ENCODE measurements at places on chromosomes 5 and 9. TPM values are rescaled to one million over a fixed set of nuclear protein-coding genes. Genes with fewer than 3 reads are reported as not detected.

DNA sequence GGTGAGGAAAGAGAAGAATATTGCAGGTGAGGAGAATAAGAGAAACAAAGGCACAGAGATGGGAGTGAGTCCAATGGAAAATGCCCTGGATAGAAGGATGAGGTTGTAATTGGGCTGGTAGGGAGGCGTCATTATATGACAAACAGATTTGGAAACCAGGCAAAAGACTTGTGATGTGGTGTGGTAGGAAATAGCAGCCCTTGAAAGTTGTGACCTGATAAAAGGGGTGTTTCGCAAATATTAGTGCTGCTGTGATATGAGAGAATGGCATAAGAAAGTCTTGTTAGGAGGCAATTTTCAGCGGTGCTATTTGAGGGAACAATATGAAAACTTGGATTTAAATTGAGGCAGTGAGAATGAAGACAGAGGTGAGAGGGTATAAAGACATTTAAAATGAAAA, 217.5 kb upstream of the ACTBL2 start:
- no peak overlapping the region for H3K4me3 ChIP-seq
- no peak for DNase-seq
- no peaks in the 10 kb centered on the region for H3K27me3 ChIP-seq
- H3K27ac ChIP-seq: no peak overlapping the region
- H3K36me3 ChIP-seq: no peaks in the 10 kb centered on the region

DNA sequence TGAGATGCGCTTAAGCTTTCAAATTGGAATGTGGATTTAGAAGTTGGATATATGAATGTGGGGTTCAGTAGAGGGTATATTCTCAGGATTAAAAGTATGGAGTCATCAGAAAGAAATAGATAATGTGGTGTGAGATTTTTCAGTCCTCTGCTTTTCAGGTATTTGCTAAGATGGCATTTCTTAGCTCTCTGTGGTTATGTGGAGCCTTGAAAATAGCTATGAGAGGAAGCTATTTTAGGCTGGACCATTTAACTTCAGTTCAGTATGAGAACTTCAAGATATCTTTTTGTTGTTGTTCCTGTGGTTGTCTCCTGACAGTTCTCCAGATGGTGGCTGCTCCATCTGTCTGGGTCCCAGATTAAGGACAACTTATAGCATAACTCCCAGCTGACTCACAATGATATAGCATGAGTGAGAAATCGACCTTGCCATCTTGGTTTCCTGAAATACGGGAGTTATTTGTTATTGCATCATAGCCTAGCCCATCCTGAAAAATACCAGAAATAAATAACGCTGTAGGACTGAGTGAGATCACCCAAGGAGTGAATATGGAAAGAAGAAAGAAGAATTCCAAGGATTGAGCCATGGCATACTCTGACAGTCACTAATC, 461.5 kb downstream of the ANXA1 start:
- no peaks in the 10 kb centered on the region for H3K4me1 ChIP-seq
- no peak overlapping the region for H3K4me3 ChIP-seq
- no peak overlapping the region for H3K27ac ChIP-seq
- DNase-seq: no peak
- H3K36me3 ChIP-seq: no peaks in the 10 kb centered on the region

- H3K4me3 ChIP-seq: no peak overlapping the region
- H3K36me3 ChIP-seq: no peaks in the 10 kb centered on the region
- H3K27me3 ChIP-seq: no peaks in the 10 kb centered on the region
- DNase-seq: no peak
These were observed 399.0 kb downstream of the LRRC70 start for GRCh38 chr5:62977661-62978060.

DNA sequence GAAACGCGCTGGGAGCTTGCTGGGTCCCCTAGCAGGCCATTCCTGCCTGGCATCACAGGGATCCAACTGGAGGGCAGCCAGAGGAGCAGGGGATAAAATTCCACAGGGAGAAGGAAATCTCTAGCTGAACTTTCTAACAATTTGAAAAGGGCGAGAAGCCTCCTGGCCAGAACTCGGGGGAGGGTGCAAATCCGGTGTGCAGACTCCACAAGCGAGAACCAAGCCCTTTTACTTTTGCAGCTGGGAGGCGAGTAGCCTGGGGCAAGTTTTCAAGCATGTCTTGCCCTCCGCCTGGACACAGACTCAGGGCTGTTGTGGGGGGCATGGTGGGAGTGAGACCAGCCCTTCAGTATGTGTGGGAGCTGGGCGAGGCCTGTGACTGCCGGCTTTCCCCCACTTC, 14.3 kb upstream of the POU5F2 start:
- no peaks in the 10 kb centered on the region for H3K4me1 ChIP-seq
- no peaks in the 10 kb centered on the region for H3K36me3 ChIP-seq
- no peaks in the 10 kb centered on the region for H3K27me3 ChIP-seq
- H3K4me3 ChIP-seq: no peak overlapping the region
- DNase-seq: no peak
- H3K27ac ChIP-seq: no peak overlapping the region

DNA sequence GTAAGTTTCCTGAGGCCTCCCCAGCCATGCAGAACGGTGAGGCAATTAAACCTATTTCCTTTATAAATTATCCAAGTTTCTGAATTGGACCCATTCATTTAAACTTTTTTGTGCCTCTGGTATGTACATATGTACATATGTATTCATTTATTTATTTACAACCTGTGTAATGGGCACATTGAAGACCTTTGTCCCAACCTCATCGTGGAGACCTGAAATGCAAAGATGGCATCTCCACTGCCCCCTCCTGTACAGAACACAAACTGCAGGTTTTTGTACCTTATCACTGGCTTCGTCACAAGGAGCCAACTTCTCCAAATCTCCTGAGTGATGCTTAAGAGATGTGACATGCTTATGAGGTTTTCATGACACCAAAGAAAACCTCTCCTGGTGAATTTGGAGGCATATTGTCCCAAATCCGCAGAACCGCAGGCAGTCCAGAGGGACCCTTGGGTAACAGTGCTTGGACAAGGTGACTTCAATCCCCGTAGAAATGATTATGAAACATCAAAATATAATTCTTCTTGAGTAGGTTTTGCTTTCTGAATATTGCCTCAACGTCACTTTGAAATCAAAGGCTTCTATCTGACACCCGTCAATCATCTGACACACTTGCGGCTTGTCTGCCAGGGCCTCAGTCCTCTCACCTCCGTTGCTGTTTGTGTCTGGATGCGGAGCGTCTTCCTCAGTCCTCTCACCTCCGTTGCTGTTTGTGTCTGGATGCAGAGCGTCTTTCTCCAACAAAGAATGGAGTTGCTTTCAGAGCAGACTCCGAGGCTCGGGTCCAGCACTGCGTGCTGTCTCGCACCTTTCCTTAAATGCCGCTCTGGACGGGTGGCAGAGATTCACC, 135.0 kb upstream of the IRX4 start:
- no peak for DNase-seq
- H3K36me3 ChIP-seq: no peaks in the 10 kb centered on the region
- H3K27me3 ChIP-seq: no peaks in the 10 kb centered on the region
- H3K4me1 ChIP-seq: no peaks in the 10 kb centered on the region
- no peak overlapping the region for H3K27ac ChIP-seq

DNA sequence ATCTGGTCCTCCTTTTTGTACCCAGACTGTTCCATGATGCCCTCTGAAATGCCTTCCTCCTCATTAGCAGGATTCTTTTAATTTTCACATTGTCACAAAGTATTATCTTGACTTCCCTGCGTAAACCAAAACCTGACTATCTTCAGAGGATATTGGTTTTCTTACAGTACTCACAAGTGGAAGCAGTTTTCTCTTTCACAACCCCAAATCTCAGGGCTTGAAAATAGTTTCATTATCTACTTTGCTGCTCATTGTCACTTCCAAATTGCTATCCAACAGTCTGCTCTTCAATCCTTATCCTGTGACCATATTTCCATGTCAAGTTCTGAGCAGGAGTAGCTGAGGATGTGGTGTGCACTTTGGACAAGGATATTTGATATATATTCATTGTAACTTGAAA, 324.1 kb downstream of the FAM170A start:
- no peaks in the 10 kb centered on the region for H3K36me3 ChIP-seq
- no peak overlapping the region for H3K4me3 ChIP-seq
- H3K27ac ChIP-seq: no peak overlapping the region
- H3K27me3 ChIP-seq: no peaks in the 10 kb centered on the region

DNA sequence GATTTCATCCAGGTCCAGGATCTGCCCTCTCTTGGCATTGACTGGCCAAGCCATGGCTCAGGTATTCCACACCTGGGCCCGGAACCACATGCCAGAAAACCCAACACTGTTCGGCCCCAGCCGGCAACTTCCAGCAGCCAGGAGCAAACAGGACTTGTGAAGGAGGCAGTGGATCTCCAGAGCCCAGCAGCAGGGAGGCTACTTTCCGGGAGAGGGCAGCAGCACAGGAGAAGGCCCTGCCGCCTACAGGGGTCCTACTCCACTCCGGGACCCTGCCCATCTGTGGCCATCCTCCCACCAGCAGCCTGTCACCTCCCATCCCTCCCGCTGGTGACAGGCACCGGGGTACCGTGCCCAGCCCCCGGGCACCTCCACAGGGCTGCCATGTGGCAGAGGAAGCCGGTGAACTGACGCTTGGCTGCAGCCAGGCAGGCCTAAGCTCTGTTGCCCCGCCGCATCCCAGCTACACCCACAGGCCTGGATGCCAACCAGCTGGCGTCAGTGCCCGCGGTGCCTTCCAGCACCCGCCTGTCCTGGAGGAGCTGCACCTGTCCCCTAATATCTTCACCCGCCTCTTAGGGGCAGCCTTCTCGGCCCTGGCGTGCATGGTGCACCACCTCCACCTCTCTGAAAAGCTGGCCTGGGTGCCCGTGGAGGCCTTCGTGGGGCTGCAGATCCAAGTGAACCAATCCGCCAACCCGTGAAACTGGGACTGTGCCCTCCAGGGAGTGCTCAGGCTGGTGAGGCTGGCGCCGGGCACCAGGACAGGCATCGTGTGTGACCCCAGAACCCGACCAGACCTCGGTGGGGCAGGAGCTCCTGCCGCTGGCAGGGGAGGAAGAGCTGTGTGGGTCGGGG, 18.9 kb upstream of the SLC30A5 start:
- no peak for DNase-seq
- no peak overlapping the region for H3K27ac ChIP-seq
- no peaks in the 10 kb centered on the region for H3K27me3 ChIP-seq
- no peaks in the 10 kb centered on the region for H3K36me3 ChIP-seq
- H3K4me1 ChIP-seq: no peaks in the 10 kb centered on the region
- no peak overlapping the region for H3K4me3 ChIP-seq

DNA sequence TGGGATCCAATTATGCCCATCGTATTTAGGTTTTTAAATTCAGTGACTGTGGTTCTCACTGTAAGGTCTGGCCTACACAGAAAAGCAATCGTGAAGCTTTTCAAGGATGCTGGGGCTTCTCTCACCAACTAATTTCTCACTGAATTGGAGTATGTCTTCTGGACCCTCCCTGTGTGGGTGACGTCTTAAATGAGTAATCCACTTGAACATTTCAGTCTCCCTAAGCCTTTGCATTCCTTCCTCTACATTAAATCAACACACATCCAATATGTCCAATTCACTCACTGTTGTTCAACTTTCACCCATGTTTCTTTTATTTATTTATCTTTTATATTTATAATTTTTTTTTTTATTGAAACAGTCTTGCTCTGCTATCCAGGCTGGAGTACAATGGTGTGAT, 12.5 kb upstream of the BTF3 start:
- DNase-seq: no peak
- no peaks in the 10 kb centered on the region for H3K4me1 ChIP-seq
- no peaks in the 10 kb centered on the region for H3K27me3 ChIP-seq
- no peak overlapping the region for H3K4me3 ChIP-seq

GRCh38 chr5:90097082-90097477, 312.5 kb downstream of the CETN3 start:
- DNase-seq: no peak
- no peaks in the 10 kb centered on the region for H3K36me3 ChIP-seq
- no peaks in the 10 kb centered on the region for H3K4me1 ChIP-seq
- H3K4me3 ChIP-seq: no peak overlapping the region

DNA sequence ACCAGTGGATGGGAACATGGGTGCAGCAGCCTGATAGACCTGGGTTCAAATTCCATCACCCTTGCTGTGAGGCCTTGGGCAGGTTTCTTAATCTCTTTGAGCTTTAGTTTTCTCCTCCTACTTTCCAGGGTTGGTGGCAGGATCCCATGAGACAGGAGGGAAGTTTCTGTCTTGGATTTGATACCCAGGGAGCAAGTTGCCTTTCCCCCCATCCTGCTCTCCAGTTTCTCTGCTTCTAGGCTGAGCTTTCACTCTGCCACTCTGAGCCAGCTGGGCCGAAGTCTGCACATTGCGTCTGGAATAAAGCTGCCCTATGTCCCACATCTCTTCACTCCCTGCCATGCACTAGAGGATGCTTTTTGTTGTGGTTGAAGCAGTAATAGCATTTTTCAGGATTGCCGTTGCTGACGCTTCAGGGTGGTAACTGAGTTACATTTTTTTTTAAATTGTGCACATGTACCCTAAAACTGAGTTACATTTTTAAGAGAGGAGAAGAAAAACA, 40.5 kb upstream of the ANGPTL2 start:
- H3K27ac ChIP-seq: peak overlapping the region; percentile 1
- H3K27me3 ChIP-seq: no peaks in the 10 kb centered on the region
- H3K4me3 ChIP-seq: no peak overlapping the region
- no peaks in the 10 kb centered on the region for H3K4me1 ChIP-seq
- H3K36me3 ChIP-seq: no peaks in the 10 kb centered on the region

DNA sequence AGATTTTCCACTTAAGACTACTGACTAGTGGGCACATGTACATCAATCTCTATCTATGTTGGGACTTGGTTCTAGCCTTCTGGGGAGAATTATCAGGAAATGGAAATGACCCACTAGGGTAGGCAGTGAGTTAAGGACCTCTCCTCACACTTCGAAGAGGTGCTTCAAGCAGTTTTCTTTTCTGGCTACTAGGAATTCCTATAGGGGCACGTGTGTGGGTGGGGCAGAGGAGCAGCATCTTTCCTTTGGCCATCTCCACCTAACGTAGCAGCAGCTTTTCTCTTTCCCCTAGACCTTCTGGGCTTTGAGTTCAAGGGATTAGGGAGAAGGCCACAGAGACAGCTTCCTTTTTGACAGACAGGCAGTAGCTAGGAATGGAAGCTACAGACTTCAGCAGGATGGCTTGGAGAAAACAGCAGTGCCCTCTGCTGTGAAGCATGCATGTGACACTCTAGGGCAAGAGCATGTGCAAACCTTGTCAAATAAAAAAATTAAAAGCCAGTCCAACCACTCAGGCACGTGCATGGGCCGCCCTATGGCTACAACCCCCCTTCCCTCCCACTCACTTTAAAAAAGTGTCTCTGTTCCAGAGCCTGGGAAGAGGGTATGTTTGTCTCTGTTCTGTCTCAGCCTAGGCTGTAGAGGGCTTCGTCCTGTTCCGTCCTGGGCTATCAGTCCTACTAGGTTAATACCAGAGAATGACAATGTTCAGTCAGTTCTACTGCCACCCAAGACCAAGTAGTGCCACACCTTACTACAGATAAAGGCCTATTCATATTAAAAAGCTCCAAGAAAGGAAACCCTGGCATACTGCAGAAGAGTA, 8.7 kb upstream of the GFRA3 start:
- no peaks in the 10 kb centered on the region for H3K4me1 ChIP-seq
- no peaks in the 10 kb centered on the region for H3K27me3 ChIP-seq
- H3K36me3 ChIP-seq: no peaks in the 10 kb centered on the region

- no peak overlapping the region for H3K27ac ChIP-seq
- no peaks in the 10 kb centered on the region for H3K36me3 ChIP-seq
- DNase-seq: no peak
- H3K27me3 ChIP-seq: peaks cover 4% of the 10 kb centered on the region
- no peak overlapping the region for H3K4me3 ChIP-seq
These were observed 91.4 kb upstream of the SH3GL2 start for GRCh38 chr9:17487467-17487866.

Gene SLC34A1
- not detected for total RNA-seq

Gene DMGDH
- 5.7 TPM for total RNA-seq

Gene STC2
- 0.26 TPM for total RNA-seq

Gene PHF24
- total RNA-seq: under 0.01 TPM

Gene IL4
- not detected for total RNA-seq

Gene PCDHA3
- total RNA-seq: 2.4 TPM

Gene RNF183
- total RNA-seq: not detected

Gene OR1B1
- not detected for total RNA-seq

Gene CDH12
- total RNA-seq: not detected

Gene EPB41L4B
- total RNA-seq: 2.6 TPM

Gene FBXO38
- total RNA-seq: 29.4 TPM

Measured in uterus (tissue), 4 donors.